ENCODE measurements at places on chromosomes 7 and 10.

DNA sequence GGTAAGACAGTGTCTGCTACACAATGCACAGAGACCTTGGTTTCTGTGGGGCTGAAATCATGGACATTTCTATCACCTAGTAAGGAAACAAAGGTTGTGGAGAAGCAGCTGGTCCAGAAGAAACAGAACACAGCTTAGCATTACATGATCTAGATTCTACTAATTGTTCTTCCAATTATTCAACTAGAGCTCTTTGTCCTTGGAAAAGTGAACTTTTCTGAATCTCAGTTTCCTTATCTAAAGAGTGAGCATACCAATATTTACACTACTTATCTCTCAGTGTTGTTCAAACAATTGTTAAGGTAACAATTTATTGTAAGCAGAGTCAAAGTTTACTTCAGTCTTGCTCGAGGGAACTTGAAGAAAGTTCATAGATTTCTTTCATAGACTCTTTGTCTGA, 42.3 kb upstream of the TRIM24 start:
- H3K4me3 ChIP-seq = no peak overlapping the region
- no peak overlapping the region for H3K27ac ChIP-seq
- DNase-seq = no peak

- no peaks in the 10 kb centered on the region for H3K27me3 ChIP-seq
- H3K27ac ChIP-seq = no peak overlapping the region
- no peak overlapping the region for H3K4me3 ChIP-seq
- H3K4me1 ChIP-seq = peaks cover 19% of the 10 kb centered on the region
- no peak for DNase-seq
Measured at GRCh38 chr10:75013007-75013406, 98.4 kb upstream of the SAMD8 start.

- H3K4me1 ChIP-seq = no peaks in the 10 kb centered on the region
- DNase-seq = no peak
- H3K27me3 ChIP-seq = no peaks in the 10 kb centered on the region
- no peak overlapping the region for H3K4me3 ChIP-seq
- H3K36me3 ChIP-seq = no peaks in the 10 kb centered on the region
Measured at GRCh38 chr10:44102726-44103255, 282.1 kb downstream of the CXCL12 start.

- H3K27ac ChIP-seq = no peak overlapping the region
- no peaks in the 10 kb centered on the region for H3K36me3 ChIP-seq
Measured at GRCh38 chr10:28384557-28384956, 81.7 kb upstream of the MPP7 start.

DNA sequence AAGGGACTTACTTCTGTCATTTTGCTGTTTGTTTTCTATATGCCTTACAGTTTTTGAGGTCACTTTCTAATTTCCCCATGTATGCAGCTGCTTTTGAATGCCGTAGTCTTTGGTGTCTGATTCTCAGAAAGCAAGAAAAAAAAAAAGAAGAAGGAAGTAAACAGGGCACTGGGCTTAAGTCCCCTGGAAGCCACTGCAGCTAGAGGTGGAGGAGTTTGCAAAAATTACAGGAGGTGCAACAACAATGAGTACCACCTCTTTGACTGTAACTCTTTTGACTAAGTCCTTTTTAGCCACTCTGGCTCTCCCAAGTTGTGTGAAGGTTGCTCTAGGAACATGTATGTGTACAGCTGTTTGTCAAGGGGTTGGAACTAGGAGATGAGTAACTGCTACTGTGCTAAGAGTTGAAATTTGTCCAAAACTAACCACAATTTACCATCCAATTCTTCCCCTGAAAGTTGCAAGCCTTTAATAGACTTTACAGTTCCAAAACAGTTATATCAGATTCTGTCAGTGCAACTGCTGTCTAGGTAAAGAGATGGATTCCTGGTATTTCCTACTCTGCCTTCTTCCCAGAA, 588.0 kb upstream of the LRRN3 start:
- H3K27ac ChIP-seq = no peak overlapping the region
- no peaks in the 10 kb centered on the region for H3K4me1 ChIP-seq
- peak; percentile 22 for DNase-seq
- H3K27me3 ChIP-seq = no peaks in the 10 kb centered on the region
- H3K36me3 ChIP-seq = no peaks in the 10 kb centered on the region
- no peak overlapping the region for H3K4me3 ChIP-seq

DNA sequence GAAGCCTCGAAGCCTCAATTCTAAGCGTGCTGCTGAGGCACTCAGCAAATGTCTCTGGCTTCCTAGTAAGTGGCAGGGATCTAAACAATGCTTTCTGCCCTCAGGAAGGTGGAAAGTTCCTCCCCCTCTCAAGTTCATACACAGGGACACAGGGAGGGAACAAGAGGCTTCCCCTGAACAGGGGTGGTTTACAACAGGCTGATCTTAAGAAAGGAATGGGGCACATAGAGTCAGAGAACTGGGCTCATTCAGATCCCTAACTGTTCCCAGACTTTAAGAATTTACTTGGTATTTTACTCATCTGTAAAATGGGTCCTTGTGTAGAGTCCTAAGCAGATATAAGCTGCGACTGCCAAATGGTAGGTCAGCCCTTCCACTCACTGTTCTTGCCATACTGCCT, 2.5 kb downstream of the TNS3 start:
- no peak for DNase-seq
- H3K36me3 ChIP-seq = no peaks in the 10 kb centered on the region
- peaks cover 5% of the 10 kb centered on the region for H3K27me3 ChIP-seq
- H3K27ac ChIP-seq = no peak overlapping the region

DNA sequence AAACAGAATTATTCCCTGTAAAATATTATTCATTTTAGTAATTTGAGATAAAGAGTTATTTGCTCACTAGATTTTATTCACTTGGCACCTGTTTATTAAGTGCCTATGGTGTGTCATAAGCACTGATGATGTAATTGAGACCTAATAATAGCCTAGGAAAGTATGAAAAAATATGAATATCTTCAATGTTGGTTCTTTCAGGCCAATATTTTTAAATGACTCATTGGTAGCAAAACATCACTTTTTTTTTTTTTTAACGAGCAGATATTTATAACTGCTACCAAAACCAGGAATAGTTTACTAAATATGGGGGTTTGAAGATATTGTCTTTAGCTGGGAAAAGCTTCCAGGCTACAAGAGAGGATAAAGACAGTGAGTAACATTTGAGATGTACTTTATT, 228.0 kb downstream of the PRKG1 start:
- H3K36me3 ChIP-seq = no peaks in the 10 kb centered on the region
- no peak for DNase-seq
- no peaks in the 10 kb centered on the region for H3K27me3 ChIP-seq
- no peak overlapping the region for H3K4me3 ChIP-seq

- H3K36me3 ChIP-seq = no peaks in the 10 kb centered on the region
- DNase-seq = no peak
- no peak overlapping the region for H3K27ac ChIP-seq
- no peak overlapping the region for H3K4me3 ChIP-seq
Measured at GRCh38 chr7:121484089-121484763, 88.1 kb upstream of the FAM3C start.

- DNase-seq = no peak
- no peak overlapping the region for H3K27ac ChIP-seq
Measured at GRCh38 chr7:2115760-2116447, 116.8 kb downstream of the MAD1L1 start.

DNA sequence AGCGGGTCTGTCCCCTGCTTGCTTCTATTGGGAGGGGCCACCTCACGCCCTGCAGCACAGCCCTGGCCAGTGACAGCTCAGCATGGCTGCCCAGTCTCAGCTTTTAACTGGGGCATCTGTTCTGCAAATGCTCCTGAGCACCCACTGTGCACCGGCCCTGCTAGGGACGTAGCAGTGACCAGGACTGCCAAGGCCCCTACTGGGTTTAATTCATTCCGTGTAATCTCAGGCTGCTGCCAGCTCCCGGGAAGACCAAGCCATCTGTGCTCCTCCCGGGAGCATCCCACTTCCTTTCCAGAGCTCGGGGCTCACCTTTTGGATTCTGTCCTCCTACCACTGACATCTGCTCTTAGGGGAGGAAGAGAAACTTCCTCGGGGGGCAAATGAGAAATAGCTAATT, 85.2 kb downstream of the ADARB2 start:
- no peaks in the 10 kb centered on the region for H3K4me1 ChIP-seq
- H3K27me3 ChIP-seq = no peaks in the 10 kb centered on the region
- H3K4me3 ChIP-seq = no peak overlapping the region
- H3K36me3 ChIP-seq = no peaks in the 10 kb centered on the region
- no peak overlapping the region for H3K27ac ChIP-seq
- no peak for DNase-seq

GRCh38 chr7:124907490-124907889, 22.1 kb downstream of the POT1 start:
- no peaks in the 10 kb centered on the region for H3K4me1 ChIP-seq
- no peak overlapping the region for H3K27ac ChIP-seq
- peaks cover 3% of the 10 kb centered on the region for H3K36me3 ChIP-seq
- H3K27me3 ChIP-seq = no peaks in the 10 kb centered on the region
- no peak for DNase-seq

DNA sequence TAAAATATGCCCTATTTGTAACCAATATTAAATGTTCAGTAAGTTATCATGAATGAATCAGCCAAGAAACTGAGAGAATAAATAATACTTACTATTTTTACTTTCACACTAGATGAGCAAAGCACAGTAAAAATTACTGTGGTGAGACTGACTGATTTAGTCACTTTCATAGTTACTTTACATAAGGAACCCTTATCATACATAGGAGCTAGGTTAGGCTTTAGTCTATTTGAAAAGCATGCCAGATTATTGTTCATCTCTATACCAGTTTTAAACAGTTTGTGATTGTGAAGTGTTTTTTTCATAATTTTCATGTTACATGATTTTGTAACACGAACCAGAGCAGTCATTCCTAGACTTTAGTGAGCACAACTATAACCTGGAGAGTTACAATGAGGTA, 80.7 kb upstream of the MAGI2 start:
- no peaks in the 10 kb centered on the region for H3K27me3 ChIP-seq
- H3K4me3 ChIP-seq = no peak overlapping the region
- H3K4me1 ChIP-seq = no peaks in the 10 kb centered on the region

GRCh38 chr10:7529638-7530037, 118.8 kb upstream of the SFMBT2 start:
- no peaks in the 10 kb centered on the region for H3K4me1 ChIP-seq
- DNase-seq = no peak
- H3K27me3 ChIP-seq = peaks cover 2% of the 10 kb centered on the region
- H3K27ac ChIP-seq = no peak overlapping the region
- no peaks in the 10 kb centered on the region for H3K36me3 ChIP-seq
- H3K4me3 ChIP-seq = no peak overlapping the region

GRCh38 chr7:75960372-75960771, 34.0 kb downstream of the TMEM120A start:
- no peak overlapping the region for H3K4me3 ChIP-seq
- peaks cover 27% of the 10 kb centered on the region for H3K36me3 ChIP-seq
- no peaks in the 10 kb centered on the region for H3K27me3 ChIP-seq
- H3K27ac ChIP-seq = no peak overlapping the region

GRCh38 chr7:143362131-143363015, at the start of gene FAM131B:
TSS of gene FAM131B (minus strand) at chr7:143362713. CDS start at chr7:143362603, 110 bp downstream.
- no peak within 1 kb of the TSS for H3K27ac ChIP-seq
- no peak within 1 kb of the TSS for H3K4me3 ChIP-seq
- H3K4me1 ChIP-seq = peaks cover 19% of the 10 kb centered on the region
- DNase-seq = no peak

DNA sequence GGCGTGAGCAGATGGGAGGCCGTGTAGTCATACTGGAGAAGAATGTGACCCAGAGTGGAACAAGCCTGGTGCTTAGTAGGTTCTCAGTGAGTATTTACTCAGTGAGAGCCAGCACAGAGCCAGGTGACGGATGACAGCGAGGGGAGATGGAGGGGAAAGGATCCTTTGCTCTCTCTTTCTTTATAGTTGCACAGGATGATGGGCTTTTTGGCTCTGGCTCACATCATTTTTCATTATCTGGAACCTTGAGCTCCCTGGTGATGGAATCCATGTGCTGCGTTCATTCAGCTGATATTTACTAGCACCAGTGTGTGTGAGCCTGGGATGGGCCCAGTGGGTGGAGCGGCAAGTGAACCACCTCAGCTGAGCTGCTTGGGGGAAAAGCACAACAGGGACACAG, 17.2 kb downstream of the BTBD16 start:
- no peaks in the 10 kb centered on the region for H3K4me1 ChIP-seq
- no peaks in the 10 kb centered on the region for H3K27me3 ChIP-seq
- no peak overlapping the region for H3K27ac ChIP-seq
- H3K4me3 ChIP-seq = no peak overlapping the region
- no peak for DNase-seq

All from CD4-positive, CD25-positive, alpha-beta regulatory T cell (primary cell).